ENCODE measurements at places on chromosomes 11 and 22.
A peak's percentile ranks its signal among the peaks of the same experiment; 100 is the strongest.

GRCh38 chr22:48925450-48925849 lies 902.2 kb downstream of the BRD1 start:
- DNase-seq, result no peak

DNA sequence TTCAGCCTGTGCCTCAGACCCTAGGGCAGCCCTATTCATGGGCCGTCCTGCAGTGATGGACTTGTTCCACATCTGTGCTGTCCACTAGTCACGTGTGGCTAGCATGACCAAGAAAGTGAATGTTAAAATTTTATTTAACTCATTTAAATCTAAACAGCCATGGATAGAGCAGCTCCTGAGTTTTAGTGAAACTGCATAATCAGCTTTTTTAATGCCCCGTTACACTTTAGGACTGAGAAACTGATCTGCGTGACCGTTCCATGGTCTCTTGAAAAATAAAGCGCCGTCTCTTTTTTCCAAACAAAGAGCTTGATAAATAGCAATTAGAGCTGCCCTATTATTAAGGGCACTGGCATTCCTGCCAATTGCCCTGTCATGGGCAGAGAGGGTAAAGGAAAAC lies 76.5 kb upstream of the SNX19 start:
- DNase-seq, result peak; percentile 33

DNA sequence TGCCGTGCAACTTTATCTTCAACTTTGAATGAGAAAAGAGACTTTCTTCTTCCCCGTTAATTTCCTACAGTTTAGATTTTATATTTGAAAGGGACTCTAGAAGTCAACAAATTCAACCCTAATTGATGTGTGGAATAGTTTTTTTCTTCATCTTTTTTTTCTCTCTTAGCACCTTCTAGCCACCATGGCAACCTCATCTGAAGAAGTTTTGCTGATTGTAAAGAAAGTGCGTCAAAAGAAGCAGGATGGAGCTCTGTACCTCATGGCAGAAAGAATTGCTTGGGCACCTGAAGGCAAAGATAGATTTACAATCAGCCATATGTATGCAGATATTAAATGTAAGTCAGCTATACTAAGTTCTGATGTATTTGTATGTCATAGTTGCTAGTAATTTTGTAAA lies 10.5 kb downstream of the GTF2H1 start:
- no peak for DNase-seq

DNA sequence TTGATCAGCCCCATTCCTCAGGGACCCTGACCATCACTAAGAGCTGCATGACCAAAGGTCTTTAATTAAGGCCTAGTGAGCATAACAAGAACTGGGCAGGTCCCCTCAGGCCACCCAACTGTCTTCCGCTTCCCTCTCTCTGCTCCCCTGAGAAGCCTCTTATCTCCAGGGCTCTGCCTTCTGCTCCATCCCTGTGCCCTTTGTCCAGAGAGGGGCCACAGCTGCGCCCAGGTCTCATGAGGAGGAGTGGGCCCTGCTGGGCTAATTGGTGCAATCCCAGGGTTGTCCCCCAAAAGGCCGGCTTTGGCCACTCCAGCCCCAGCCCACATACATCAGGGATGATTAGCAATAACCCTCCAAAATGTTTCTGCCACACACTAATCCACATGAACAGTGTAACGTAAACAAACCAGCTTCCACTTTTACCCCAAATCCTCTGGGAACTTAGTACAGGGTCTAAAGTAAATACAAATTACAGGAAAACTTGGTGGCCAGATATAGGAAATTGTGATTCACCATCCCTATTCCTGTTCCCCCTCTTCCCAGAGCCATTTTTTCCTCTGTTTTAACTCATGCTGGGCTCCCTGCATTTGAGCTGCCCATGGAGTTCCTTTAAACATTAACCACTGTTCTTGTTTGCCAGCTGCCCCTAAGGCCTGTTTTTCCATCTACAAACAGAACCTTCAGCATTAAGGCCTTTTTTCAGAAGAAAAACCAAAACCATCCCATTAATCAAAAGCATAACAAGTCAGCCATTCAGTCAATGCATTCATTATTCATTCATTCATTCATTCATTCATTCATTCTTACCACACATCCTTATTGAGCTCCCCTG lies 34.6 kb upstream of the CAVIN3 start:
- DNase-seq, result no peak

GRCh38 chr11:103880968-103881367 lies 155.5 kb upstream of the DDI1 start:
- no peak for DNase-seq

DNA sequence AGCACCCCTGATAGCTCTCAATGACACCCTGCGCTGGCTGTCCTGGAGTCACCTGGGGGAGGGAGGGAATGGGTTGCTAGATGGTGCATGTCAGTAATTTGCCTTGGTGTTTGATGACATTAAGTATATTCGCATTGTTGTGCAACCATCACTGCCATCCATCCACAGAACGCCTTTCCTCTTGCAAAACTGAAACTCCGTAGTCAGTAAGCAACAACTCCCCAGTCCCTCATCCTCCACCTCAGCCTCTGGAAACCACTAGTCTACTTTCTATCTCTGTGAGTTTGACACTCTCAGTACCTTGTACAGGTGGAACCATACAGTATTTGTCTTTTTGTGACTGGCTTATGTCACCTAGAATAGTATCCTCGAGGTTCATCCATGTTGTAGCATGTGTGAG lies 62.6 kb downstream of the PKNOX2 start:
- DNase-seq, result no peak

DNA sequence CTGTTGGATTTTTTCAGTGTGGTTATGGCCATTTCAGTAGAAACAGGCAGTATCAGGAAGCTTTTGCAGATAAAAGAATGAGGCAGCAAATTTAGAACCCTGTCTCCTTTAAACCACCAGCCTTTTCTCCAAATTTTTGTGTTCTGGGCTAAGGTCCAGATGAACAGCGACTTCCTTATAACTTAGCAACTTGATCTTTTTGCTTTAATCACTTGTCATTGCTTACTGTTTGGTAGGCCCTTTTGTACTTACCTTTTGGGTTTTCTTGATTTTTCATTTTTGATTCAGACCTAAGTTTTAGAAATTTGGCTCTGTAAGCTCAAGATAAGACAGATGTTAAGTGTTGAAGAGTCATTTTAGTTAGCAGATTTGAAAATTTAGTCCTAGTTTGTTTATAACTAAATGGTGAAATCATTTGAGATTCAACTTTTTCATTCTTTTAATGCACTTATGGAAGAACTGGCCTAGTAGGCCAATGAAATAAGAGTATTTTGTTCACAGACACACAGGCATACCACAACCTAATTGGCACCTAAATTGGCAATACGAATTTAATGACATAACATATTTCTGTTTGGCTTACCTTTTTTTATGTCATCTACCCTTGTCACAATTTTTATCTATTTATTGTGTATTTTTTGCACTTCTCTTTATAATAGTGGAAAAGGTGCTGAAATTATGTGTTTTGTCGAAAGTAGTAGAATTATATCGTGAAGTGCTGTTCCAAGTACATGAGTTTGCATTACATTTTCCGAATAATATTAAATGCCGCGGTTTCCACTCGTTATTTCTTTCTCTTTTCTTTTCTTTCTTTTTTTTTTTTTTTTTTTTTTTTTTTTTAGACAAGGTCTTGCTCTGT lies 2.1 kb downstream of the RTN3 start:
- no peak for DNase-seq

DNA sequence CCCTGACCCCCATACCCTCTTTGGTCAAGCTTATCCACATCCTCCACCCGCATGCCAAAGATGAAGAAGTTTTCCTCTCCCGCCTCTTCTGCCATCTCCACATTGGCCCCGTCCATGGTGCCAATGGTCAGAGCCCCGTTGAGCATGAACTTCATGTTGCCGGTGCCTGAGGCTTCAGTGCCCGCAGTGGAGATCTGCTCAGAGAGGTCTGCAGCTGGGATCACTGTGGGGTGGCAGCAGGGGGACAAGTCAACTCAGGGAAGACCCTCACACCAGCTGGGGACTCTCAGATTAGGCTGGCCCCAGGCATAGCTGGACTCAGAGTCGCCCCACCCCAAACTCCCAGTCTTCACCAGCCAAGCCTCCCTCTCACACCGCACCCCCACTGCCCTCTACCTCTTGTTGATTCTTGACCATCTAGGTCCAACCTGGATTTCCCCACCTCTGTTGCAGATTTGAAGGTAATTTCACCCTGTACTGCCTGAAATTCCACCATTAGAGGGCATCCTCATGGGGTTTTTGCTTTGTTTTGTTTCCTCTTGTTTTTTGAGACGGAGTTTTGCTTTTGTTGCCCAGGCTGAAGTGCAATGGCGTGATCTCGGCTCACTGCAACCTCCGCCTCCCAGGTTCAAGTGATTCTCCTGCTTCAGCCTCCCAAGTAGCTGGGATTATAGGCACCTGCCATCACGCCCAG lies 6.6 kb upstream of the RASGRP2 start:
- no peak for DNase-seq

GRCh38 chr11:99068832-99069231 lies 48.1 kb downstream of the CNTN5 start:
- DNase-seq, result no peak

DNA sequence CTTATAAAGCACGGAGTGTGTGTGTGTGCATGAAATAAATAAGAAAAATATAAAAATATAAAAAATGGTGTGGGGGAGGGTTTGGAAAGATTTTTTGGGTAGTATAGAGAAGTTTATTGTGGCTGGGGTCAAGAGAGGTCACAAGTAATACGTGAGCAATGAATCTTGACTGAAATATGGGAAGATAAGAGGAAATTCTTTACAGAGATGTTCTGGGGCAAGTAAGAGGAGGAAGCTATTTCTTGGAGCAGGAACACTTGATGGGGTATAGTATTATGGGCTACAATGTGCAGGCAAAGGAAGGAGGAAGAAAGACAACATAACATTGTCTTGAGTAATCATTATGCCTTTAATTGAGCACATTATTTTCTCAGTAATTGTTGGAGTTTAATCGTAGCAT lies 2.1 kb downstream of the HBD start:
- no peak for DNase-seq

DNA sequence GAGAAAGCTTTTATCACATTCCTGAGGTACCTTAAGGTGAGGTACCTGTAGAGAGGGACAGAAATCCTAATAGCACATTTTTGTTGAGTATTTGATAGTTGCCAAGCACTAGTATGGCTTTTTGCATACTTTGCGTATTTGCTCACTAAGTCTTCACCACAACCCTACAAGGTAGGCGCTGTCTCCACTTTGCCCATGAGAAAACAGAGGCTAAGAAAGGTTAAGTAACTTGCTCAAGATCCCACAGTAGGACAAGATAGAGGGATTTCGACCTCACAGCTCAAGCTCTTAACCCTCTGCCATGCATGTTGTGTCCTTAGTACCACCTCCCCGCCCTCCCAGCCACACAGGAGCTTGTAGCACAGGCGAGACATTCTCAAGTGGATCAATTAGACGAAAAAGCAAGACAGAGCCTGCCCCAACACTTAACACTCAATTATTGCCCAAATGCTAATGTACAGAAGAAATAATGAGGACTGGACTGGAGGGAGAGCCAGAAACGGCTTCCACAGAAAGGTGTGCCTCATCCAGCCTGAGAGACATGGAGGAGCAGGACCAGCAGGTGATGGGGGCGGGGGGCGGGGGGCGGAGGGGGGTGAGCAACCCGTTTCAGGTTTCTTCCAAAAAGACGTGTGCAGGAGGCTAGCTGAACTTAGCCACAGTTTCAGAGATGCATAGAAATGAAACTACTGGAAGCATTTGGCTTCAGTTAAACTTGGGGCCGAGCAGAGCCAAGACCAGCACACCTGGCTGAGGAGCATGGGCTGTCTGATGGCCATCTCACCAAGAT lies 26.7 kb upstream of the CD44 start:
- peak; percentile 93 for DNase-seq

DNA sequence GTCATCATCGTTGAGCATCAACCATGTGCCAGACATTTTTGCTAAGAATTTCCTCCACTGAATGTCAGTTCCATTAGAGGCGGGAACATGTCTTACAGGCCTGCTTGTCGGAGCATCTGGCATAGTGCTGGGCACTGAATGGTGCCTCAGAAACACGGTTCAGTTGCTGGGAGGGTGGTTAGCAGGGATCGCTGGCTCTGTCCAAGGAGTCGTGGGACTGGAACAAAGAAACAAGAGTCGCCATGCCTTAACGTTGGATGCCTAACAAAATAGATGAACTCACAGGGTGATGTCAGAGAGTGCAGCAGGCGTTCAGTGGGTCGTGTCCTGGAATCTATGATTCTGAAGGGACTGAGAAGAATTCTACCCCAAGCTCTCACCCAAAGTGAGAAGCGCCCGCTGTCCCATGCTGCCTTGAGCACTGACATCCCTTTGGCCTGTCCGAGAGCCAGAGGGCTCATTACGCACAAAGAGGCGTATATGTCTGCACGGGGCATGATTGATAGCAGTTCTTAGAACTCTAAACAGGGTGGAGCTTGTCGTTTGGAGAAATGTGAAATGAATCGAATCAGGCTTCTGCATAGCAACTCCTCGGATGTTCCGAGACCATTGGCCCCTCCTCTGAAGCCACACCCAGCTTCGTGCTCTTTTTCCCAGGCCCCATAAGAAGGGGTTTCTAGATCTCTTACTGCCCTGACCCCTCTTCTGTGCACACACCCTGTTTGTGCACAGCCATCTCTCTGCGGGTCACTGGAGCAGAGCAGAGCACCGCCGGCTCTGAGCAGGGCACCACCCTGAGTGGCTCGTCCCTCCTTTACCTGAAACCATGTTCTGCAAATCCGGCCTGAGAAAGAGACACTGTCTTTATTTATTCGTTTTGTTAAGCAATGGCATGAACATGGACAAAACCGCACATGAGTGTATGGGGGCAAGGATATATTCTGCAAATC lies 113.1 kb upstream of the B3GAT1 start:
- no peak for DNase-seq

Data from NCI-H1417 (cell line).